ENCODE measurements at places on chromosomes 12 and 14. TPM values are rescaled to one million over a fixed set of nuclear protein-coding genes. Genes with fewer than 3 reads are reported as not detected.

The POU6F1 gene
- total RNA-seq = 2.2 TPM

The TSPAN11 gene
- total RNA-seq = under 0.01 TPM

The CCDC177 gene
- not detected for total RNA-seq

The SLCO1B1 gene
- not detected for total RNA-seq

The AICDA gene
- not detected for total RNA-seq

The CISTR gene
- not detected for total RNA-seq

The MYRFL gene
- total RNA-seq = 1.2 TPM

The TAS2R19 gene
- total RNA-seq = 6.2 TPM

The FZD10 gene
- not detected for total RNA-seq

The TSHR gene
- 0.22 TPM for total RNA-seq

The TCL1B gene
- not detected for total RNA-seq

The KRT81 gene
- not detected for total RNA-seq

The SLC22A17 gene
- 22.0 TPM for total RNA-seq

The NEUROD4 gene
- not detected for total RNA-seq

The OR6C65 gene
- total RNA-seq = not detected

The EAPP gene
- total RNA-seq = 51.2 TPM

The FAM181A gene
- total RNA-seq = not detected

The KLRC4 gene
- total RNA-seq = 1.2 TPM

The PRR4 gene
- total RNA-seq = 0.98 TPM

The GRIP1 gene
- total RNA-seq = 4.7 TPM

The DLK1 gene
- total RNA-seq = not detected

The MGAT2 gene
- 51.8 TPM for total RNA-seq

The TAS2R46 gene
- 2.5 TPM for total RNA-seq

The MGAT4C gene
- not detected for total RNA-seq

The ACRBP gene
- not detected for total RNA-seq

The AKAP3 gene
- total RNA-seq = 6.3 TPM

The SMCO2 gene
- not detected for total RNA-seq

The ACSS3 gene
- 1.2 TPM for total RNA-seq

The TAS2R8 gene
- not detected for total RNA-seq

The SMAGP gene
- 7.9 TPM for total RNA-seq

The ENDOU gene
- 1.8 TPM for total RNA-seq

The POC1B gene
- total RNA-seq = 11.2 TPM

The SOX5 gene
- 1.1 TPM for total RNA-seq

The A2ML1 gene
- total RNA-seq = 399 TPM

All from placental epithelial cell (primary cell).